NCI-H1417 treated with DMSO at 0.1 percent for 48 hours (cell line): ENCODE measurements at places on chromosomes 2 and 18.

DNA sequence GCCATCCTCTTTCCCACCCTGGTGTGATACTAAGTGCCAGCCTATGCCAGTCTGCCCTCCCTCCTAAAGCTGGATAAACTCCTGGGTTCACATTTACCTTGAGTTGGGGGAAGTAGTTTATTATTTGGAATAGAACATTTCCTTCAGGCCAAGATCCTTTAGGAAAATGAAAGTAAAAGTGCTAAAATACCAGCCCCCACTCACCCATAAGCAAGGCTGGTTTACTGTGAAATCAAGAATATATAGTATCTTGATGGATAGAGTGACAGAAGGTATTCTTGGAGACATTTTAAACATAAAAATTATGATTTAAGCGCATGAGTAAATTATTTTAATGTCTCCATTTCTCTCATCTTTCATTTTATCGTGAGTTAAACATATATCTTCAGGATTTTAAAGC lies 27.1 kb downstream of the ZNF532 start:
- no peak for DNase-seq

- DNase-seq = no peak
Measured at GRCh38 chr18:76771192-76771799, 51.1 kb upstream of the ZNF236 start.

- no peak for DNase-seq
Measured at GRCh38 chr2:88003074-88003755, 13.1 kb downstream of the RNU2-63P start.

DNA sequence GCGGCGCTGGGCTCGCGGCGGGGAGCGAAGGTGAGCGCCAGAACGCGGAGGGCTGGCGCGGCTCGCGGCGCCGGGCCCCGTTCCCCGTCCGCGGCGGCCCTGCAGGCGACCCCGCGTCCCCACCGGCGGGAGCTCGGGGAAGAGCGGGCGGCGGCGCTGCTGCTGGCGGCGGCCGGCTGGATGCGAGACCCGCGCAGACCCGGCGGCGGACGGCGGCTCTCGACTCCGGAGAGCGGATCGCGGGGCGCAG lies 213 bp downstream of the DOK6 start:
- DNase-seq = no peak

- DNase-seq = no peak
Measured at GRCh38 chr18:52216109-52216508, 123.9 kb upstream of the DCC start.

DNA sequence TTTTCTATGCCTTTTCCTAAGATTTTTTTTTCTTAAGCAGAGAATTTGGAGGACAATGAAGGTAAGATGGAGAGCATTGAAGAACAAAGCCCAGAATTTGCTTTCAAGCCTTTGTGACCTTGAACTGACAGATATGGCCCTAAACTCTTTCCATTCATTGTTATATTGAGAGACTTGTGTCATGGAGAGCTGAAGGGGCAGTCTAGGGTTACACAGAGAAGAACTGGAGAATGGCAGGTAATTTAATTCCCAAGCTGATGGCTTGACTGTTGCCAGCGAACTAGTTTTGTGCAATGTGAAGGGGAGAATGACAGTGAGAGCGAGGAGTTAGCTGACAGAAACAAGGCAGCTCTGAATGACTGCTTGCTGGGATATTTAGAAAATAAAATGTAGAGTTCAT lies 1344.2 kb downstream of the LRP1B start:
- no peak for DNase-seq

DNA sequence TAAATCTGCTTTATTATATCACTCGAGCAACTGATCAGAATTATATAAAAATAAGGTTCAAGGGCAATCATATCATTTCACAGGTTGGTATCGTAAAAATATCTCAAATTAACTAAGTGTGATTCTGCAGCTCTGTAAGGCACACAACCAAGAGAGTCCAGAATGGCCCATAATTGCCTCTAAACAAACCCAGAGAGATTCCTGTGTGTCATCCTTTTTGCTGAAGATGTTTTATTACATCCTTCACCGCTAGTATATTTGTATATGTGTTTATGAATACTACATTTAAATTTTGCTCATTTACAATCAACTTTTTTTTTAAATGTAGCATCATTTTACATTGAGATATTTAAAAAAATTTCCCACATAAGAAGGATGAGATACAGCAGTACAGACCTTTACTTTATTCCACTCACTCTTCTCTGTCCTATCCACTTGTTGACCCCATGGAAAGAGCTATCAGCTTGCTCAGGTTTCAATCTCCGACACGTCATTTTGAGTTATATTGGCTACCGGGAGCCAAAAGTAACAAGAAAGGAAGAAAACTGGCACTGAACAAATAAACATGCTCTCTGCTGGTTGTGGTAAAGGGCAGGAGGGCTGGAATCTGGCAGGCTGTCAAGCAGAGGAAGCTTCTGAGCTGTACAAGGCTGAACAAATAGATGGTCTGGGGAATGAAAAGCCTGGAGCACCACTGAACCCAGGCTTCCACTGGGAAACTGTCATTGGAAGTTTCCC lies 23.1 kb downstream of the PLA2R1 start:
- DNase-seq = no peak
